ENCODE measurements at places on chromosomes 12 and 14. TPM values are rescaled to one million over a fixed set of nuclear protein-coding genes. Genes with fewer than 3 reads are reported as not detected.
A peak's percentile ranks its signal among the peaks of the same experiment; 100 is the strongest.

COCH gene
- total RNA-seq, result 6.7 TPM

GLT1D1 gene
- total RNA-seq, result not detected

NDUFB1 gene
- 92.5 TPM for total RNA-seq

KLRB1 gene
- total RNA-seq, result not detected

TOMM20L gene
- total RNA-seq, result not detected

MEG3 gene
- total RNA-seq, result 2.5 TPM

DNA sequence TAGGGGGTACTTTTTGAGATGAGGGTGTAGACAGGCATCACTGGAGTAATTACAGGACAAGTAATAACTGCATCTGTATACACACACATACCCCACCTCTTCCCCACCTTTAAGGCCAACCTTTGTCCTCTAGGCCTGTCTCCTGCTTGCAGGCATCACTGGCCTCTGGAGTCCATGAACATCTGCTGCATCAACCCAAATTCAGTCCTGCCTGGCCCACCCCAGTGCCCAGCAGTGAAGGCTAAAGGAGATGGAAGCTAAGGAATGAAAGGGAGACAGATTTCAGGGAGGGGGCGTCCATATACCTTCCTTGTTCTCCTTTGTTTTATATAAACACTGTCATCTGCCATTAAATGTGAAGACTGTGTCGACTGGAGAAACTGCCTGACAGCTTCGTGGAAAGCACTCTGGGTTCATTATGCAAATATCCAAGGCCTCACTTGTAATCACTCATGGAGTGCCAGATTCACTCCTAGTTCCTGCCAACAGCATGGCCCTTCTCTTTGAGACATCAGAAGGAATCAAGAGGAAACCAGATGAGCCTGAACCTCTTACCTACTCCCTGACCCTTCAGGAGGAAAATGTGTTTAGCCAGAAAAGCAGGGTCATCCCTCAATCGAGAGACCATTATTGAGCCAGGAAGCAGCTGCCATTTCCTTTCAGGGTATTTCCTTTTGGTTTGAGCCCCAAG, 64.4 kb downstream of the SERPINA3 start:
- no peaks in the 10 kb centered on the region for H3K4me1 ChIP-seq
- H3K4me3 ChIP-seq, result no peak overlapping the region
- no peak overlapping the region for H3K27ac ChIP-seq
- no peaks in the 10 kb centered on the region for H3K36me3 ChIP-seq
- DNase-seq, result no peak
- no peaks in the 10 kb centered on the region for H3K27me3 ChIP-seq

DNA sequence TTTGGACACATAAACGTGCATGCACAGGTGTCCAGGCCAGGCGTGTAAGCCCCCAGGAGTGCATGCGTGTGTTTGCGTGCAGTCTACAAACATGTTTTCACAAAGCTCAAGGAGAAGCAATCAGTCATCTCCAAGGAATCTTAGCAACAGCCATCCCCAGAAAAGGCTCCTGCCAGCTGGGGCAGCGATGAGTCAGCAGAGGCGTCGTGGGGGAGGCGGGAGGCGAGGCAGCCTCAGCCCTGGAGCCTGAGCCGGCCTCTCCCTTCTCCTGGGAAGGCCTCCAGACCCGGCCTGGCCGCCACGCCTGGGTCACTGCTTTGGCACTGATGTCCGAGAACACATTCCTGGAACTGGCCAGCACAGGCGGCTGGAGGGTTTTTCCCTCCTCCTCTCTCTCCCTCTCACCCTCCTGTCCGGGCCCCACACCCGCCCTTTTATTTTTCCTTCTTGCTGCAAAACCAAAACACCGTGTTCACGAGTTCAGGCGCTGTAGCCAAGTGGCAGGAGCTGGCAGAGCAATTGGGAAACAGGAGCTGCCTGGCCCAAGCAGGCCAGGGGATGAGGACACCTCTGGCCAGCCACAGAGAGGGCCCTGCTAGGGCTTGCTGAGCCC, 92.7 kb downstream of the LRRC74A start:
- peak overlapping the region; percentile 99 for H3K27ac ChIP-seq
- H3K36me3 ChIP-seq, result no peaks in the 10 kb centered on the region
- 0 out of 2 replicates have a peak overlapping the region, but pooled peaks have one; percentile 4 for H3K4me3 ChIP-seq
- no peaks in the 10 kb centered on the region for H3K27me3 ChIP-seq
- DNase-seq, result peak; percentile 73

DNA sequence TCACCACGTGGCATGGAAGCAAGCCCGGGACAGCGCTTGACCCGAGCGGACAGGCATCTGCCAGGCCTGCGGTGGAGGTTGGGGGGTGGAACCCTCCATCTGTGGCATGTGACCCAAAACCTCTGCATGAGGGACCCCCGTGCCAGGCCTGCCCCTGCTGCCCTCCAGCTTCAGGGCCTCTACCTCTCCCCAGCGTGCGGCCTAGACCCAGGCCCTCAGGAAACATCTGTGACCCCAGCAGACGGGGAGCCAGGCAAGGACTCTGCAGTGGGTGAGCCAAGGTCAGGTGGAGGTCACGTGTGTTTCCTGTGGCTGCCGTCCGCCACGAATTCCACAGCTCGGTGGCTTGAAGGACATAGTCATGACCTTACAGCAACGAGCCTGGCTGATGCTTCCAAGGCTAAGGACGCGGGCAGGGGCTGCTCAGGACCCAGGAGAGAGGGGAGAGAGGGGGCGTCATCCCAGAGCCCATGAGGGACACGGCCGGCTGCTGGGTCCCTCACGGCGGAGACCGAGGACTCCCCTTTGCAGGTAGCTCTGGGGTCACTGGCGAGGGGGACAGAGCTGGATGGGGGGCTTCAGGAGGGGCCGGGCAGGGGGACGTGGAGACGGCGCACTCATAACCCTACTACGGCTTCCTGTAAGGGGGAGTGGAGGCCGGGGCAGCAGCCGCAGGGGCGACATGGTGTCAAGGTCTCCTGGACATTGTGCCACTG, 91.5 kb downstream of the GALNT9 start:
- H3K4me1 ChIP-seq, result peaks cover 4% of the 10 kb centered on the region
- H3K36me3 ChIP-seq, result no peaks in the 10 kb centered on the region
- DNase-seq, result no peak
- no peak overlapping the region for H3K4me3 ChIP-seq

- no peaks in the 10 kb centered on the region for H3K36me3 ChIP-seq
- H3K27me3 ChIP-seq, result no peaks in the 10 kb centered on the region
- no peak overlapping the region for H3K27ac ChIP-seq
- no peak for DNase-seq
These were observed 82.3 kb upstream of the BCL11B start for GRCh38 chr14:99354166-99354875.

DNA sequence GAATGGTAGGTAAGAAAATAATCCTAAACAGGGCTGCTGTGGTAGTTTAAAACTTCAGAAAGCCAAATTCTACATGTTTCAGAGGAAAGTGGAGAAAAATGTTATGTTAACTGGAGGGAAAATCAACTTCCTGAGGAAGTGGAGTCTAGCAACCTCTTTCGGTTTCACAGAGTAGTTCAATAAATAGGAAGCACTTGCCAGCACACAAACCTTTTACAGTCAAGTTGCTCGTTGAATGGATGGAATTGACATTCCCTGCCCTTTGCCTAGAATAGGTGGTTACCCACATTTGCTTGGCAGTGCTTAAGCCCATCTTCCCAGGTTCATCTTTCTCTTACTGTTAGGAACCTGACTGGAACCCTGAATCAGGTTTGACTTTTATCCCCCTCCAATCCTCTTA, 15.9 kb downstream of the ANKRD13A start:
- H3K27me3 ChIP-seq, result no peaks in the 10 kb centered on the region
- H3K4me3 ChIP-seq, result no peak overlapping the region
- H3K4me1 ChIP-seq, result no peaks in the 10 kb centered on the region
- no peak overlapping the region for H3K27ac ChIP-seq
- peaks cover 22% of the 10 kb centered on the region for H3K36me3 ChIP-seq
- no peak for DNase-seq

Data from HCT116 (cell line).